GM03348 (cell line): ENCODE measurements at places on chromosomes 6 and 20.

- DNase-seq = no peak
These were observed 463.0 kb downstream of the CDKAL1 start for GRCh38 chr6:20997143-20997769.

GRCh38 chr6:159701413-159701999 is 8.5 kb upstream of the SOD2 start:
- peak; percentile 82 for DNase-seq

DNA sequence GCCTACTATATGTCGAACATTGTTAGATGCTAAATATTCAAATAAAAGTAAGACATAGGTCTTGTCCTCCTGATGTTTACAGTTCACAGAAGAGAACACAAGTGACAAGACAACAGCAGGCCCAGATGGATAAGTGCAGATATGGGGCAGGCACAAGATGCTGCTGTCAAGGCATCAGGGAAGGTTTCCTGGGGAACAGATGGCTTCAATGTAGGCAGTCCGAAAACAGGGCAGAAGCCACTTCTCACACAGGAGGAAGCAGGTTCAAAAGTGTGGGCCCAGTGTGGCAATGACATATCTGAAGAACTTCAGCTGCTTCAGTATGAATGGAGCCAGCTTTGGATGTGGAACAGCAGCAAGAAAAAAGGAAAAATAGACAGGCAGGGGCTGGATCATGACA is 32.5 kb downstream of the HLA-DPB1 start:
- no peak for DNase-seq

- peak; percentile 26 for DNase-seq
These were observed 139.5 kb downstream of the BCAS1 start for GRCh38 chr20:53930651-53931504.

DNA sequence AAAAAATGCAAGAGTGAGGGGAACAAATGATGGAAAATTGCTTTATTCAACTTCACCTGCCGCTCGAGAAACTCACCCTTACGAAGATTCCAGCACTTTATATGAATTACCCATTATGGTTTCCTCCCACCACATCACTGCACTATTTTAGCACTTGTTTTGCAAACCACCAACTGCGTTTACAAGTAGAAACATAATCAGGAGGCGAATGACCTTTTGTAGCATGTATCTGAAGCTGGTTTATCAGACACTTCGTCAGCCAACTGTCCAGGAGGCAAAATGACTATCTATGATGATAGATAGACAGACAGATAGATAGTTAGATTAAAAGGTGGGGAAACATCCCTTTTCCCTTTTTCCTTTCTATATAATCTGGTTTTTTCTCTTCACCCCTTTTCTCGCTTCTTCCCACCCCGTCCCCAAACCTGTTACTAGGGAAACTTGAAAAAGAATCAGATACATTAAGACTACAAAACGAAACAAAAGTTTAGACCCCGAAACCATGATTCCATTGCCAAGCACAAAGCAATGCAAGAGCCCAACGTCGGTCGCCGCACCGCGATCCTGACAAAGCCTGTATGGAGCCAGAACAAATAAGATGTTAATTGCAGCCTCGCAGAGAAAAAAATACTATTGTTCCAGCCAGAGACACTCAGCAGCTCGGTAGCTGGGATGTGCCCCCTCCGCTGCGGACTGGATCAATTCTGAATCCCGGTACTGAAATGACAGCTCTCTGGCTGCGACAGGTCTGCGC is 933 bp upstream of the ADGRB3 start:
- no peak for DNase-seq

DNA sequence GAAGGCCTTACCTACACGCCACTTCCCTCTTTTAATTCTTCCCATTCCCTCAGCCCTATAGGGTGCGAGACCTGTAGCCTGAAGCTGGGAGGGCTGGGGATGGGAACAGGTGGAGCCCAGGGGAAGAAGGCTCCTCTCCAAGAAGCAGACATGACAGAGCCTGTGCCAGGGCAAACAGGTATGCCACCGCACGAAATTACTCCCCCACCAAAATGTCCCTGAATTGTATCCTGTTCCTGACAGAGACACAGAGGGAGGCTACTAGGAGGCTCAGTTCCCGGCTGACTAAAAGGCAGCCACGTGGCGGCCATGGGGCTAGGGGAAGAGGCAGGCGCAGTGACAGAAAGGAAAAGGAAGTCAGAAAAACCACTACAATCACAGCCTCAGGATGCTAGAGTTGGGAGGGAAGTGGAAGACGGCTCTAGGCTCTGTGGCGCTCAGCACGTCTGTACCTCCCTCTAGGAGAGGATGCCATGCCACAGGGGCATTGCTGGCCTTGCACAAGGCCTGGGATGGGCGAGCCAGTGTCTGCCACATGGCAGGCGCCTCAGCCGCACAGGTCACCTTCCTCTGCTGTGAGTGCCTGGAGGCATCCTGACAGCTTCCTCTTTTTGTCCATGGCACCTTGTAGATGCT is 27.7 kb downstream of the TFEB start:
- DNase-seq = no peak

- peak; percentile 42 for DNase-seq
These were observed 280.3 kb upstream of the SYNCRIP start for GRCh38 chr6:85923013-85923430.

DNA sequence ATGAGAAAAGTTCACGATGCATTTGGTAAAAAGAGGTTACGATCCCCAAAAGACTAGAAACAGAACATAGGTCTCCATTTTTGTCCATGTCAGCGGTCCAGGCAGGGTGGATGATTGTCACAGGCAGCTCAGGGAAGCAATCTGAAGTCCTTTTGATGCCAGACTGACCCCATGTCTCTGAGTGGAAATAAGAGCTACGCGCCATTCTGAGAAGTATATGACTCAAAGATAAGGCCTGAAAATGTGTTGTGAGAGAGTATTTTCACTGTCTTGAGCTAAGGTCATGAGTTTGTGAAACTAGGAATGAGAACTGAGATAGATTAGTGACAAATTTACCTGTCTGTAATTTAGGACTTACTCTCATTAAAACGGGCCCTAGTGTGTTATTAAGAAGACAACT is 69.5 kb downstream of the LYRM4 start:
- DNase-seq = no peak
